ENCODE measurements at places on chromosomes 2 and 18.

DNA sequence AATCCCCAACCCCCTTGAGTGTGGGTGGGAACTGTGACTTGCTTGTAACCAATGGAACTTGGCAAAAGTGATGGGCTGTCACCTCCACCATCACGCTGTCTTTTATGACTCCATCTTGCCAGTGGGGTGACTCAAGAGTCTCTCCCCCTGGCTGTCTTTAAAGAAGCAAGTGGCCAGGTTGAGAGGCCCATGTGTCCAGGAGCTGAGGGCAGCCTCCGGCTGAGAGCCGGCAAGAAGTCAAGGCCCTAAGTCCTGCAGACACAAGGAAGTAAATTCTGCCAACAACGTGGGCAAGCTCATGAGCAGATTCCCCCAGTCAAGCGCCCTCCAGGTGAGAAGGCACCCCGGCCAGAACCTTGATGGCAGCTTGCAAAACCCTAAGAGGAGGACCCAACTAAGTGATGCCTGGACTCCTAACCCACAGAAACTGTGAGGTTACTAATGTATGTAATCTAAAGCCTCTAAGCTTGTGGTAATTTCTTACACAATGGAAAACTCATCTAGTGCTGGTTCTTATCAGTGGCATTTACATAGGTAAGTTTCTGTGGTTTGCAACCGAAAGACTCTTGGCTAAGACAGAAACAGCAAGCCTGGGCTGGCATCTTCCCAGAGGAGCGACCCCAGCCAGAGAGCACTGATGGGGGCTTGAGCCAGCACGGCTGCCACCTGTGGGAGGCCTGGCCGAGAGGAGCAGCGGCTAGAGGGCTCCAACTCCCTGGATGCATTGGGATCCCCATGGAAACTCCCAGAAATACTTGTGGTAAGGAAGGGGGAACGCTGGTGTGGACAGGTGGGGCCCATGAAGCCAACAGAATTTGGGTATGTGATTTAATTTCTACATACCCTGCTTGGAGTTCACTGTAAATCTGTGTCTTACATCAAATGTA lies 49.3 kb downstream of the CIB4 start:
- DNase-seq, result no peak

GRCh38 chr2:155157711-155158110 lies 459.2 kb downstream of the KCNJ3 start:
- no peak for DNase-seq

GRCh38 chr2:212532585-212532984 lies 6.0 kb downstream of the ERBB4 start:
- DNase-seq, result no peak

DNA sequence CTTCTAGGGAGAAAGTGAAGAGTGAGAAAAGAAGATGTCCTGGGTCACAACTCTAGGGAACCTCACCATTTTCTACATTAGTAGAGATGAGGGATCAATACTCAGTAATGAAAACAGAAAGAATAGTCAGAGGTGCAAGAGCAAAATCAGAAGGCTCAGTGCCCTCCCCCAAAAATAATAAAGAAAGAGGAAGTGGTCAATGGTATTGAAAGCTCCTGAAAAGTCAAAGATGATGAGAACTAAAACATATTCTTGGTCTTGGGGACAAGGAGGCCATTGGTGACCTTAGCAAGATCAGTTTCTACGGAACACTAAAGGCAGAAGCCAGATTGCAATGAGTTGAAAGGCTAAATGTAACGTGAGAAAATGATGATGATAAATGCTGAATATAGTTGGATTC lies 24.5 kb upstream of the MYO1B start:
- DNase-seq, result no peak

- DNase-seq, result no peak
These were observed 56.4 kb downstream of the ALK start for GRCh38 chr2:29864988-29865387.

GRCh38 chr2:240814280-240814679 lies 5.7 kb downstream of the KIF1A start:
- DNase-seq, result no peak

DNA sequence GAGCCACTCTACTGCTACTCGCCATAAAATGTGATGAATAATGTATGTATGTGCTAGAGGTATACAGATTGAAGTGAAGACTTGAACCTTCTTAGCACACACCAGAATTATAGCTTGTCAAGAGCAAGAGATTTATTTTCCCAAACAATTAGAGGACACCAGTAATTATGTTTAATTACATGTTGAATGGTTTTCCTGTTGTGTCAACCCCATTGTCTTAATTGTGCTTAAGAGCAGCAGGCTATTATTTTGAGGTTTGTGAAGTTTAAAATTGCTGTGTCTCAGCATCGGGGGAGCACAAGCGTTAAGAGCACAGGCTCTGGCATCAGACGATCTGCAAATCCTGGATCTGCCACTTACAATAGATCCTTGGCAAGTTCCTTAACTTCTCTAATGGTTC lies 29.0 kb downstream of the KIF5C start:
- DNase-seq, result no peak

GRCh38 chr2:241200822-241201395 lies 12.4 kb downstream of the ANO7 start:
- DNase-seq, result no peak

DNA sequence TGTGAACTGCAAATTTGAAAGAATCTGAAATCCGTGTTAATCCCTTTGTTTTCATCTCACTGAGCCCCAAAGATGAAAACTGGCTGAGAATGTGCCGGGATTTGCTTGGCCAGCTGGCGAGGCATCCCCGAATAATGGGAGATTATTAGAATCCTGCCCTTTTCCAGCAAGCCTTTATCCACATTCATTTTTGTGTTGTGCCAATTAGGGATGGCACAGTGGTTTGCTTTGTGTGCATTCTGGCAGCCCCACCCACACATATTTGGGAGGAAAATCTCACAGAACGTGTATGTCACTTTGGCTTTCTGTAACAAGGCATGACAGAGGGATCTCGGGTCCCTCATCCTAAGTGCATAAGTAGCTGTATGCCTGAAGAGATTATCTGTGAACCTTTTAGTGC lies 405.8 kb upstream of the FAM98A start:
- no peak for DNase-seq

All from SJCRH30 (cell line).